ENCODE measurements at places on chromosomes 2 and 18.

GRCh38 chr2:157443795-157444640, at the start of gene CYTIP:
Gene CYTIP (minus strand): TSS chr2:157444089. CDS start chr2:157444020, 69 bp downstream.
- no peak for DNase-seq

DNA sequence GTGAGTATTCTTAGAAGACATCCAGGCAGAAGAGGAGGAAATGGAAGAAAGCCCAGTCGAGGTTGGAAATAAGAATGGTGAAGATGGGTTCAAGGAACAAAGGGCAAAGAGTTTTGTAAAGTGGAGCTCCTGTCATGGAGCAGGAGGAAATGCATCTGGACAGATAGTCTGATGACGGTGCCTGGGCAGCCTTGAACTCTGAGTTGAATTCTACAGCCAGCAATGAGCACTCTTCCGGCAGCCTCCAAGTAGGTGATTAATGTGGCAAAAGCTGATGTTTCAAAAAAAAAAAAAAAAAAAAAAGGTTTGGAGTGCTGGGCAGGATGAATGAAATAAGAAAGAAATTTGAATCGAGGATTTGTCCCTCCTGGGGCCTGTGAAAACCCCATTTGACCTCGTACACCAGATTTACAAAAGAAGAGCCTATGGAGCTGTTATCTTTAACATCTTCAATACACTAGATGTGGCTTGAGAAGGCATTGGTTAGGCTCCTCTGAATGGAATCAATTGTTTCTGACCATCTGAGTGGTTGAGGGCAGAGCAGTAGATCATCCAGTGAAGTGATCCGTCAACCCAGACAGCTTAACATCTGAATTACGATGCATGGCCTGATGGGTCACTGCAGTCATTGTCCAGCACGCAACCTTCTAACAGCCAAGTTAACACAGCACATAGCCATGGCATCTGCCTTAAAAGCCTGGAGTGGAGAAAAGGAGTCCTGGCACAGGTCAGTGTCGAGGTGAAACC, 449.7 kb downstream of the TXNL1 start:
- no peak for DNase-seq

DNA sequence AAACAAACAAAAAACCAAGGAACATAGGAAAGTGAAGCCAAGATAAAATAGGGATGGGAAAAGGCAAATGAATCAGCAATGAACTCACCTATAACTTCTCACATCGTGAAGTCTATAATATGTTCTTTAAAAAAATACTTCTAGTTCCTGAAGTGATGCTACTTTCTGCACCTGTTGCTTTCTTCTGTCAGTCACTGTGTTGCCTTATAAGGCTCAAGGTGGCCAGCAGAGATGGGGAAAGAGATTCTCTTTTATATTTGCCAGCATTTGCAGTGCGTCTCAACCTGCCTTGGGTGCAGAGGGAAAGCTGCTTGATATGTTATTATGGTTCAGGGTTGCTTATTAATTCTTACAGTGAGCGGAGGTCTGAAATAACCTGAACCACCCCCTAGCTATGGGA, 14.0 kb downstream of the QPCT start:
- DNase-seq, result no peak

DNA sequence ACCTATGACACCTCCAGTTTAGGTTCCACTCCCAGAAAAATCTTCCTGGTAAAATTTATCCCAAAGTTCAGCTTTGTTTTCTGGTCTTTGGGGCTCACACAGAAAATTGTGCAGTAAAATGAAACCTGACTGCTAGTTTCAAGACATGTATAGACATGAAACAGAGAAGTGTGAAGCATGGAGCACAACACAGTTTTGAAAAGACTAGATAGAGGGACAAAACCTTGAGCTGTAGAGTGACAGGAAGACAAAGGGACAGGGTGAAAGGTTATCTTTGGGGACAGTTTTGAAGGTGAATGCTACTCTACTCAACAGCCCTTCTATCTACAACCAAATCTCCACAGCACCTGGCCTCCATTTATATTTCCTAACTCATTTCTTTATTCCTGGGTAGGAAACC, 352.6 kb downstream of the RBM43 start:
- DNase-seq, result no peak

- DNase-seq, result no peak
These were observed 70.2 kb upstream of the SH3BP4 start for GRCh38 chr2:234881413-234882241.

- no peak for DNase-seq
These were observed 35.4 kb downstream of the PPP4R3B start for GRCh38 chr2:55581874-55582547.

GRCh38 chr18:3104190-3105054, 91.5 kb upstream of the LPIN2 start:
- DNase-seq, result peak; percentile 8

DNA sequence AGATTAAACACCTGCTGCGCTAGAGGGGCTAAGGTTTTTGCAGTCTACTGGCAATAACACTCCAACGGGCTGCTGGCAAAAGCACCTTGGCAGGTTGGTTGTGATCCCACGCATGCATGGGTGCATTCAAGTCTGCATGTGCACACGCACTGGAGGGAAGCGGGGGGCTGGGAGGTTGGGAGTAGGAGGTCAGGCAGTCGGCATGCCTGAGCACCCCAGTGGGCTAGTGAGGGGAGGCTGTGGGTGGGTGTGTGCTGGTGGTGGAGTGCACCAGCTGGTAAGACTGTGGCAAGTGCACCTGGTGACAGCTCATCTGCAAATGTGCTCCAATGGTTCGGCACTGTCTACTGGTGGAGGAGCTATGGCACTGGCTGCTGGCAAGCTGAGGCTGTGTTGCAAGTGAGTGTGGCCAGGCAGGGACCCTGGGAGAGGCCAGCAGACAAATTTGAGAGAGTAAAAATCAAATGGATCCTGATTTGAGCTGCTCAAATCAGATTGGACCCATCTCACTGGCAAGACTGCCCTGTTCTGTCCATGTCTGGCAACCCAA, 460.6 kb upstream of the DSEL start:
- DNase-seq, result no peak

- DNase-seq, result no peak
These were observed 70.7 kb downstream of the CDC42EP3 start for GRCh38 chr2:37600735-37601134.

DNA sequence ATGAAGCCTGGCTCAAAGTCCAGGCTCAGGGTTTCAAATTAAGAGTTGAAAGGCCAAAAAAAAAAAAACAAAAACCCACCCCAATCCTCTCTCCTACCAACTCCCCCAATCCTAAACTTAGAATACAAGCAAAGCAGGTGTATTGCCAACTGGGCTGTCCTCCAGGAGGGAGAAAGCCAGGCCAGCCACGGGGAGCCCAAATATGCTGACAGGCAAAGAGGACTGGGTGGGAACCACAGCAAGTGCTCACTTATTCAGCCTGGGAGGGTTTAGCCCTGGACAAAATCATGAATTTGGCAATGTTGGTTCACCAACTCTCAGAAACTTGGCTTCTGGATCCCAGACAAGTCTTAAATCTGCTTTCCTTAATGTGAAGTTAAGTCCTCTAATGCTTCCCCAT, 36.5 kb downstream of the GKN2 start:
- DNase-seq, result no peak
